Naive thymus-derived CD8-positive, alpha-beta T cell (primary cell): ENCODE measurements at places on chromosomes 11 and 22. TPM values are rescaled to one million over a fixed set of nuclear protein-coding genes. Genes with fewer than 3 reads are reported as not detected.

DNA sequence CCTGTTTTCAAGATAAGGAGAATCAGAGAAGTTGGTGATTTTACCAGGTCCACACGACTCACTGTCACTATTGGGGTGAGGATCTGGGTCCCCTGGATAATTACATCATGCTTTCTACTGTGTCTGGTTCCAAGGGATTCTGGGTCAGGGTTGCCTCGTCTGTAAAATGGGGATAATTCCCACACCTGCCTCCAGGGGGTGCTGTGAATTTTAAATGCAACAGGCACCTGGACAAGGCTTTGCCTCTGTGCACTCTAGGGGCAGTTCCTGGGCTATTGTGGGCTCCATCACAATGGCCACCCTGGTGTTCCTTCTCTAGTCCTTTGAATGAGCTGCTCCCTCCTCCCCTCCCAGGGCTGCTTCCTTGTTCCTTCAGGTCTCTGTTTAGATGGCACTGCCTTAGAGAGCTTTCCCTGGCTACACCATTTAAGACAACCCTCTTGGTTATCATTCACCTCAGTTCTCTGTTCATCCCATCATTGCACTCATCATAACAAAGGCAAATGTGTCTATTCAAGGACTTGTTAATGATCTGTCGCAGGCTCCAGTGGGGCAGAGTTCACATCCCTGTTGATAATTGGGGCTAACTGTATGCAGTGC, 178.6 kb downstream of the MIAT start:
- DNase-seq, result no peak

DNA sequence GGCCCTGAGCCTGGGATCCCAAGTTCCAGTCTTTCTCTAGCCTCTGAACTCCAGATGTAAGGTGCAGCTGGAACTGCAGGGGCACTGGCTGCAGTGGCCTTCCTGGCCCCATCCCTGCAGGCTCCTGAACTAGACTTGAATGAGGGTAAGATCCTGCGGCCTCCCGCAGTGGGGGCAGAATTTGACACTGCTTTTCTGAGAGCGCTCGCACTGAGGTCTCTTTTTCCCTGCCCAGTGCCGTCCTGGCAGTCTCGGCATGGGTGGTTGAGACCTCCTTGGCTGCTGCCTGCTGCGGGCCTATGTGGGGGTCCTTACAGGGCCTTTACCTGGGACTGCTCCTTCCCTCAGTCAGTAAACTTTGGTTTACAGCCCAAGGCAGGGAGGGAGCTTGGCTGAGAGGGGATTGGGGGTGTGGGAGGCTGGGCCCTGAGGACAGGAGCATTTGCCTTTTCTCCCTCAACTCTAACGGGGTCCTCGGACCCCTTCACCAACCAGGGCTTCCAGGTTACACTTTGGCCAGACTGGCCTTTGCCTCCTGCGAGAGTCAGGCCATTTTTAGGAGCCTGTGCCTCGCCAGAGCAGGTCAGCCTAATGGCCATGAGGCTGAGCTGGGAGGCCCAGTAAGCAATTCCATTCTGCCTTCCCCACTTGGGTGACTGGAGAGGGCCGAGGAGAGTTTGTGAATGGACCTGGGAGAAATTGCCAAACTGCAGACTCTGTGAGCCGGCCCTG, 35.4 kb downstream of the FAM83F start:
- no peak for DNase-seq

DNA sequence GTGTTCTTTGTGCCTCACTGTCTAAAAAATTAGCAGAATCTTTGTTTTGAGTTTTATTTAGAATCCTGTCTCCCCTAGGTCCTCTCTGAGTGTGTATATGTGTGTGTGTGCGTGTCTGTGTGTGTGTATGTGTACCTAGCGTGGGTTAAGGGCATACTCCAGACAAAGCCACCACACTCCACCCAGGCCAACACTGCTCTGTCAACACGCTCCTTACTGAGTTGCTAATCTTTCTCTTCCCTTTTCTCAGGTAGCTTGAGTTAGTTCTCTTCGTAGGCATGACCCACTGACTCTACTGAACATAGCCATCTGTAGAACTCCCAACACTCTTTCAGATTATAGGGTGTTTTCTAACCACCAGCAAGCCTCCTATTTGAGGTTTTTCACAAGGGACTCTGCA, 131.1 kb downstream of the LRRC4C start:
- DNase-seq, result no peak

DNA sequence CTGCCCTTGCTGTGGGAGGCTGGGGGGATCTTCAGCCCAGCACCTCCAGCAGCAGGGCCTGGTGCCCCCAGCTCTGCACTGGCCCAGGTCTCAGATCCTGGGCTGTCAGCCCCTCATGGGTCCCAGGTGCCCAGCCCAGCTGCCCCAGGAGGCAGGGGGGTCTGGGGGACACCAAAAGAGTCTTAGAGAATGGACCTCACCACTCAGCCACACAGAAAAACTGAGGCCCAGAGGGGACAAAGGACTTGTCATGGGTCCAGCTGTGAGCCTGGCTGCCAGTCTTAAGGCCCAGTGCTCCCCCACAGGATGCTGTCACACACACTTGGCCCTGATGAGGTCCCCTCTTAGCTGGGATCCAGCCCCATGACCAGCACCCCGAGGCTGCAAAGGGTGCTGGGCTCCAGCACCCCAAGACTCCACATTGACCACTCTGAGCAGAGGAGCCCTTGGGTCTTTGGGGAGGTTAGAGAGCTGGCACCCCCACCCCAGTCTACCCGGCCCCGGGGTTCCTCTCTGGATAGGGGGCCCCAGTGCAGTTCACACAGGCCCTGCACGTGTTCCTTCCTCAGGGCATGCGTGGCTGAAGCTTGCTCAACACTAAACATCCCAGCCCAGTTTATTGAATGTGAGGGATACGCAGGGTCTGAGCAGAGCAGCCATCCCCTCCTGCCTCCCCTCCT, 54.4 kb downstream of the IGLL5 start:
- no peak for DNase-seq

DNA sequence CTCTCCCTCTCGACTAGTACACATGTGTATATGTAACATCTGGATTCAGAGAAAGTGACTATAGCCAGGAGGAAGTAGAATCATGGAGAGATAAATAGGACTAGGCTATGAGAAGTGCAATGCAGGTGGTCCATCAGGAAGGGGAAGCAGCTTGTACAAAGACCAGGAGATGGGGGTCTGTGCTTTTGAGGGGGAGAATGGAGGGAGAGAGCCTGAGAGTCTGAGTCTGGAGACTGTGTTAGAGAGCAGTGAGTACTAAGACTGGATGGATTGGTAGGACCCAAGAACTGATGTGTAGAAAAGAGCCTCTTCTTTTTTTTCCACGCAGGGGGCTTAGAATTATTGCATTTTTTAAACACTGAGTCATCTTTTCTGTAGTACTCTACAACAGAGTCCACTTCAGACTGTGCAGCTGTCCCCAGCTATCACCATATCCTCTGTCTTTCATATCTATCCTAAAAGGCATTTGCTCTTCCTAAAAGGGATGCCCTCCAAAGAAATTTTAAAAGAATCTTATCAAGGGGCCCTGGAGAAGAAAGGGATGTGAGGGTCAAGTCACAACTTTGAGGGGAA, 80.4 kb downstream of the BDNF start:
- no peak for DNase-seq

GRCh38 chr11:20008190-20008870, 151.9 kb downstream of the DBX1 start:
- no peak for DNase-seq

- no peak for DNase-seq
These were observed 110.3 kb upstream of the TMEM45B start for GRCh38 chr11:129705341-129705740.

GRCh38 chr22:47233316-47234243, 471.1 kb downstream of the TBC1D22A start:
- DNase-seq, result no peak

- DNase-seq, result peak; percentile 40
These were observed 802 bp downstream of the ATG2A start for GRCh38 chr11:64916040-64916774.

- peak; percentile 57 for DNase-seq
These were observed 4.7 kb upstream of the NEAT1 start for GRCh38 chr11:65417702-65418430.

Gene CASP1
- 96.1 TPM for polyA plus RNA-seq

DNA sequence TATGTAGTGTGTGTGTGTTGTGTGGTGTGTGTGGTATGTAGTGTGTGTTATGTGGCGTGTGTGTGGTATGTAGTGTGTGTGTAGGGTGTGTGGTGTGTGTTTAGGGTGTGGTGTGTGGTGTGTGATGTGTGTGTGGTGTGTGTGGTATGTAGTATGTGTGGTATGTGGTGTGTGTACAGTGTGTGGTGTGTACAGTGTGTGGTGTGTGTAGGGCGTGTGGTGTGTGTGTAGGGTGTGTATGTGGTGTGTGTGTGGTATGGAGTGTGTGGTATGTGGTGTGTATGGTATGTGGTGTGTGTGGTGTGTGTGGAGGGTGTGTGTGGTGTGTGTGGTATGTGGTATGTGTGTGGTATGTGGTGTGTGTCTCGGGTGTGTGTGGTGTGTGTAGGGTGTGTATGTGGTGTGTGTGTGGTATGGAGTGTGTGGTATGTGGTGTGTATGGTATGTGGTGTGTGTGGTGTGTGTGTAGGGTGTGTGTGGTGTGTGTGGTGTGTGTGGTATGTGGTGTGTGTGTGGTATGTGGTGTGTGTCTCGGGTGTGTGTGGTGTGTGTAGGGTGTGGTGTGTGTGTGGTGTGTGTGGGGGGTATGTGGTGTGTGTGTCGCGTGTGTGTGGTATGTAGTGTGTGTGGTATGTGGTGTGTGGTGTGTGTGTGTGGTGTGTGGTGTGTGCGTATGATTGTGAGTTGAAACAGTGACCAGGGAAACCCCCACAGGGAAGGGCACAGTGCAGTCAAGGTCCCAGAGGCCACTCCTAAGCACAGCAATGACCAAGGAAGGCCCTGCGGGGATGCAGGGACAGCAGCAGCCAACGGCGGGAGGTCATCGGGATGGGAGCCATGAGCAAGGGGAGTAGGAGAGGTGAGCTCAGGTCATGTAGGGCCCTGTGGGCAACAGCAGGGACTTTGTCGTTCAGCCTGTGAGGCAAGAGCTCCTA, 2.9 kb upstream of the PPP6R2 start:
- DNase-seq, result no peak

GRCh38 chr11:77752516-77752915, 68.0 kb downstream of the RSF1 start:
- DNase-seq, result no peak

GRCh38 chr11:107882095-107882820, 23.7 kb upstream of the SLC35F2 start:
- DNase-seq, result no peak

- DNase-seq, result no peak
These were observed 436.4 kb upstream of the CCDC90B start for GRCh38 chr11:83722392-83723119.

GRCh38 chr11:71996946-71997345, 1.8 kb upstream of the IL18BP start:
- DNase-seq, result no peak

DNA sequence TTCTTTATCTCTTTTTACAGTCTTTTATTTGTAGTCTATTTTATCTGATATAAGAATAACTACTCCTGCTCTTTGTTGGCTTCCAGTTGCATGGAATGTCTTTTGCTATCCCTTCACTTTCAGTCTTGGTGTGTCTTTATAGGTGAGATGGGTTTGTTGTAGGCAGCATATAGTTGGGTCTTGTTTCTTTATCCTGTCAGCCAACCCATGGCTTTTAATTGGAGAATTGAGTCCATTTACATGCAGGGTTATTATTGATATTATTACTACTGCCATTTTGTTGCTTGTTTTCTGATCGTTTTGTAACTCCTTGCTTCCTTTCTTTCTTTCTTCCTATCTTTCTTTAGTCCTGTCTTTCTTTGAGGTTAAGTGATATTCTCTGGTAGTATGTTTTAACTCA, 11.9 kb upstream of the IL17RA start:
- DNase-seq, result no peak

- no peak for DNase-seq
These were observed 140.6 kb upstream of the CADM1 start for GRCh38 chr11:115644856-115645255.

DNA sequence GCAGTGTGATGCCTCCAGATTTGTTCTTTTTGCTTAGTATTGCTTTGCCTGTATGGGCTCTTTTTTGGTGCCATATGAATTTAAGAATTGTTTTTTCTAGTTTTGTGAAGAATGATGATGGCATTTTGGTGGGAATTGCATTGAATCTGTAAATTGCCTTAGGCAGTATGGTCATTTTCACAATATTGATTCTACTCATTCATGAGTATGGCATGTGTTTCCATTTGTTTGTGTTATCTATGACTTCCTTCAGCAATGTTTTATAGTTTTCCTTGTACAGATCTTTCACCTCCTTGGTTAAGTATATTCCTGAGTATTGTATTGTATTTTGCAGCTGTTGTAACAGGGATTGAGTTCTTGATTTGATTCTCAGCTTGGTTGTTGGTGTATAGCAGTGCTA, 18.3 kb upstream of the ZBED5 start:
- DNase-seq, result no peak

GRCh38 chr11:104819107-104819506, 79.2 kb downstream of the CASP12 start:
- DNase-seq, result no peak

Gene SLN
- not detected for polyA plus RNA-seq

- no peak for DNase-seq
These were observed 104.5 kb upstream of the LMO1 start for GRCh38 chr11:8368194-8368593.

DNA sequence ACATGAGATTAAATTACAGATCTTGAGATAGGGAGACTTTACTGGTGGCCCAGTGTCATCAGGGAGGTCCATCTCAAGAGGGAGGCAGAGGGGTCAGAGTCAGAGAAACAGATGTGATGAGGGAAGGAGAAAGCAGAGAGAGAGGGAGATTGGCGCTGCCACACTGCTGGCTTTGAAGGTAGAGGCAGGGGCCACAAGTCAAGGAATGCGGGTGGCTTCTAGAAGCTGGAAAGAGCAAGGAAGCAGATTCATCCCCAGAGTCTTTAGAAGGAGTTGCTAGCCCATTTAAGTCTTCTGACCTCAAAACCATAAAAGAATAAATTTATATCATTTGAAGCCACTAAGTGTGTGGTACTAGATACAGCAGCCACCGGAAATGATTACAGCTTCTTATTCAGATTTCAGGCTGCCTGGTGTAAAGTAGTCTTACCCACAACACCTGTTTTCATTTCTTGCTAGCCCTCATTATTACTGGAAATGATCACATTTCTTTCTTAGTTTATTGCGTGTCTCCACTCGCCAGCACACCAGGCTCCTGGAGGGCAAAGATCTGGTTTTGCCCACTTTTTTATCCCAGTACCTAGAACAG, 12.6 kb upstream of the SERPINH1 start:
- DNase-seq, result no peak
